ENCODE measurements at places on chromosomes 13 and 19.

GRCh38 chr19:16111909-16112752, 442 bp downstream of the RAB8A start:
- DNase-seq = no peak

GRCh38 chr13:26540334-26540733, 17.1 kb upstream of the WASF3 start:
- DNase-seq = no peak

- DNase-seq = no peak
Measured at GRCh38 chr13:99029576-99029975, 51.7 kb upstream of the DOCK9 start.

DNA sequence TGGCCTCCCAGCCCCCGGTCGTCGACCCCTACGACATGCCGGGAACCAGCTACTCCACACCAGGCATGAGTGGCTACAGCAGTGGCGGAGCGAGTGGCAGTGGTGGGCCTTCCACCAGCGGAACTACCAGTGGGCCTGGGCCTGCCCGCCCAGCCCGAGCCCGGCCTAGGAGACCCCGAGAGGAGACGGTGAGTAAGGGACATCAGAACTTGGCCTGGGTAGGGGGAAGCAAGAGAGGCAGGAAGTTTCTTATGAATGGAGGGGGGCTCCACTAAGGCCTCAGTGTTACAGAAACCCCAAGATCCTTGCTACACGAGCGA, 2.9 kb downstream of the FOSB start:
- DNase-seq = no peak

DNA sequence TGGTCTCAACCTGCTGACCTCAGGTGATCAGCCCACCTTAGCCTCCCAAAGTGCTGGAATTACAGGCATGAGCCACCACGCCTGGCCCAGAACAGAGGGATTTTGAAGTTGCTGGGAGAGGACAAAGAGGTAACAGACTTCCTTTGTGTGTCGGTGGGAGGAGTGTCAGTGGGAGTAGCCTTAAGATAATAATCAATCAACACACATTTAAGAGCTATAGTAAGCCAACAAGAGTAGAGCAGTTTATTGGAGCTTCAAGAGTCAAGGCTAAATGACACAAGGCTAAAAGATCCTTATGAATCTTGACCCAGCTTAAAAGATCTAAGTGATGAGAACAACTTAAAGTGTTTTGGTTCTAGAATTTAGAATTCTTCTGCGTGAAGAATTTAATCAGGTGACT, 47.3 kb upstream of the NBEA start:
- DNase-seq = no peak

DNA sequence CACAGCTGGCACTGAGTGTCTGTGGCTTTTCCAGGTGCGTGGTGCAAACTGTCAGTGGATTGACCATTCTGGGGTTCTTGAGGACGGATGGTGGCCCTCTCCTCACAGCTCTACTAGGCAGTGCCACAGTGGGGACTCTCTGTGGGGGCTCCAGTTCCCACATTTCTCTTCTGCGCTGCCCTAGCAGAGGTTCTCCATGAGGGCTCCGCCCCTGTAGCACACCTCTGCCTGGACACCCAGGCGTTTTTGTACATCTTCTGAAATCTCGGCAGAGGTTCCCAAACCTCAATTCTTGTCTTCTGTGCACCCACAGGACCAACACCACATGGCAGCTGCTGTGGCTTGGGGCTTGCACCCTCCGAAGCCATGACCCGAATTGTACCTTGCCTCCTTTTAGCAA, 9.2 kb downstream of the ZNF627 start:
- DNase-seq = no peak

DNA sequence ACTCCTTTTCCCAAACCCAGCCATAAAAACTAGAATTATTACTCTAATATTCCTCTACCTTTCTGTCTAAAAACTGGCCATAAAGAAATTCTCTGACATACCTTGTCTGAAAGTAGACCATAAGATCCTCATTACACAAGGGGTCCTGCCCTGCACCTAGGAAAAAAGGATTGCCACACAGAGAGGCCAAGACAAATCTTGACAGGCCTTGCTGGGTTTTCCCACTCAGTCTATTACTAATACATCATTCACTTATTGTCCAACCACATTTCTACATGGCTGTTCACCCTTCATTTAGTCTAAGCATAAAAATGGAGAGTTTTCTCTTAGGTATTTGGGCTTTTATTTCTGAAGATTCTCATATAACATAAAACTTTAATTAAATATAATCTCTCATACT, 319.8 kb downstream of the PCDH20 start:
- DNase-seq = no peak

DNA sequence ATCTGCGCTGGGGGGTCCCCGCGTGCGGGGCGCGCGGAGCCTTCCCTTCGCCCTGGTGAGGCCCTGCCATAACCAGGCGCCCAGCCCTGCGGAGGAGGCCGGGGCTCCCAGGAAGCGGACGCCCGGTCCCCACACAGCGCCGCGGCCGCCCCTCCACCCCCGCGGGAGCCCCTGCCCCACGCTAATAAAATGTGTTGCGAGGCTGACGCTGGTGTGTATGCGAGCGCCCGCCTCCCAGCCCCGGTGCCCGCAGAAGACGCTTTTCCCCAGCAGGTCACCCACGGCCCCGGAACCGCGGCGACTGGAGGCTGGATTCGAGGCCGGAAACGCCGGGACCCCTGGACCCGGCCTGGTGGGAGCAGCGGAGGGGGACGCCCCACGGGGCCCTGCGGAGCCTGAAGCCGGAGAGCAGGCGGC, 12.1 kb upstream of the CDC34 start:
- no peak for DNase-seq

GRCh38 chr13:49295244-49295643, 47.5 kb downstream of the CDADC1 start:
- DNase-seq = no peak

- DNase-seq = no peak
Measured at GRCh38 chr19:57436417-57436816, 1.3 kb downstream of the ZNF749 start.

DNA sequence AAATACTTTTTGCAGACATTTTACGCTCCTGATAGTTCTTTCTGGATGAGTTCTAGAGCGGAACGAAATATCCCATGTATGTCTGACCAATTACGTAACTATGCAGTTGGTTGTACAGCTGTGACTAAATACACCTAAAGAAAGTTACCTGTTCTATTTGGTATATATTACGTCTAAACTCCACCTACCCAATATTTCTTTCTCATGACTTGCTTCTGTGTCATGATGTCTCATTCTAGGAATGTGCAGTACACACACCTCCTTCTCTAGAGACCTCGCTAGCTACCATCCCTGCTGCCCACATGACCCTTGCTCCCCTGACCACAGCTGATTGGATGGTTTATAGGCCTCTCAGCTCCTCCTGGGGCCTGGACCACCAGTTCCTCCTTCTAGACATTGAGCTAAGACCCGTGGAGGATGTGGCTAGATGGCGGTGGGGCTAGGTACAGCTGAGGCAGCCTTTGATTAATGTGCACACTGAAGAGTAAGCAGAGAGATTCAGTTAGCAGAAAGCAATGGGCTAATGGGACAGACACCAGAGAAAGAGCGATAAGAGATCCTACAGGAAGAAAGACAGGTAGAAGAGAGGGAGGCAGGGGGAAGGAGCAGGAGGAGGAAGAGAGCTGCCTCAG, 422.1 kb downstream of the COG6 start:
- DNase-seq = no peak

- DNase-seq = no peak
Measured at GRCh38 chr19:41000310-41000737, 9.2 kb downstream of the CYP2B6 start.

DNA sequence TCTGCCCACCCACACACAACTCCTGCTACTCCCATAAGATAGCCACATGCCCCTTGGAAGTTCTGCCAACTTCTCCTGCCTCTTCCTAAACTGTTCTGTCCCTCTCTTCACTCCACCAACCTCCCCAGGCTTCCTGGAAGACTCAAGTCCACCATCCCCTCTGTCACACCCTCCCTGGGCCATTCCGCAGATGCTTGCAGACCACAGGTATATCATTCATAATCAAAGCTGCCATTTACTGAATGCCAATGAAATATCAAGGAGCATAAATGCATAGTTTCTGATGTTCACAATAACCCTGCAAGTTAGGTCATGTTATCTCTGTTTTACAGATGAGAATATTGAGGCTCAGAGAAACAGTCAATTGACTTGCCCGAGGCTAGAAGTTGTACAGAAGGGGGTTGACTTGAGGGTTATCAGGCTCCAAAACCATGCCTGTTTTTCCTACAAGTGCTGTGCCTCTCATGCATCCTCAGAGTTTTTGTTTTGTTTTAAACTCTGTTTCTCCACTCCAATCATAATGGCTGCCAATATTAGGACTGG, 135.6 kb downstream of the SLC7A1 start:
- no peak for DNase-seq

DNA sequence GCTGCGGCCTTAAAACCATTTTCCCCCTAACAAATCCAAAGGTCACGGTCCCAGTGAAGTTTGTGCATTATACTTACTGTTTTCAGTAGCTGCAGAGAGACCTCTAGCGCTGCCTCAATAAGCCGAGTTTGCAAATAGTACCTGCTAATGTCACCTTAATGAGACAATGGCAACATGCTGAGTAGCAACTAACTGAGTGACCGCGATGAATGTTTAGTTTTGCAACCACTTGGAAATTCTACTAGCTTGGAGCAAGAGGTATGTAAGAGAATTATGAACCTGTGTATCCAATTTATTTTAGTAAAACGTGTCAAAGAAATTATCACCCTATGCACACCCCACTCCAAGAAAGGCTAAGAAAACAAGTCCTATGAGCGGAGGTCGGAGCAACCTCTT, 1.2 kb downstream of the KPNA3 start:
- no peak for DNase-seq

GRCh38 chr13:28539625-28540286, 44.8 kb upstream of the FLT1 start:
- DNase-seq = no peak

DNA sequence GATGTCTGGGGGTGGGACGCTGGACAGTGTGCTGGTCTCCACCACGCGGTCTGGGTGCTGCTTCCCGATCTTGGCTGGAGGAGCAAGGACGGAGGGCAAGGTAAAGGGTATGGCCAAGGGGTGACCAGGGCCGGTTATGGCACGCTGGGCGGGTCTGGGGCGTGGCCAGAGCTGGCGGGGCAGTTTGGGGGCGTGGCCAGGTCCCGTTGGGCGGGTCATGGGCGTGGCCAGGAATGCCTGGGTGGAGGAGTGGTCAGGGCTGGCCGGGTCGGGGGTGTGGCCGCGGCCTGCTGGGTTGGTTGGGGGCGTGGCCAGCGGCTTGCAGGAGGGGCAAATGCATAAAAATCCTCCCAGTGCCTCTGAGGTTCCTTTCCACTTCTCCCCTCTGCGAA, 19.2 kb downstream of the GPX4 start:
- no peak for DNase-seq

- no peak for DNase-seq
Measured at GRCh38 chr19:7617172-7617571, 12.2 kb downstream of the XAB2 start.

- DNase-seq = no peak
Measured at GRCh38 chr19:3368848-3369336, 2.5 kb downstream of the NFIC start.

GRCh38 chr19:48506138-48506733, 5.4 kb downstream of the LMTK3 start:
- DNase-seq = no peak

DNA sequence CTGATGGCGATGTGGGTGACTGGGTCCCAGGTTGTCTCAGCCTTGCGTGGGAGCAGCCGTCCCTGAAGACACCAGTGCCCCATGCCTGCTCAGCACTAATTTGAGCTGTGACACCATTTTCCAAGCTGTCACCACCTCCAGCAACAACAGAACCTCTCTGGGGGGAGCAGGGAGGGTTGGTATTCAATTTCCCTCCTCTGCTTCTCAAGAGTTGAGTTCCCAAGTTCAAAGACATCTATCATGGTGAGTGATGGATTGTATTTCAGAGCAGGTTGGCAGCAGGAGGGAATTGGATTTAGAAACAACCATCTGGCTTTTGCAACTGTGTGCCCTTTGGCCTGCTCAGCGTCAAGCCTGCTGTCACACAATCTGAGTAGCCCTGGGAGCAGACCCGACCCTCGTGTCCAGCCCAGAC, 46.9 kb upstream of the UQCRFS1 start:
- DNase-seq = no peak

DNA sequence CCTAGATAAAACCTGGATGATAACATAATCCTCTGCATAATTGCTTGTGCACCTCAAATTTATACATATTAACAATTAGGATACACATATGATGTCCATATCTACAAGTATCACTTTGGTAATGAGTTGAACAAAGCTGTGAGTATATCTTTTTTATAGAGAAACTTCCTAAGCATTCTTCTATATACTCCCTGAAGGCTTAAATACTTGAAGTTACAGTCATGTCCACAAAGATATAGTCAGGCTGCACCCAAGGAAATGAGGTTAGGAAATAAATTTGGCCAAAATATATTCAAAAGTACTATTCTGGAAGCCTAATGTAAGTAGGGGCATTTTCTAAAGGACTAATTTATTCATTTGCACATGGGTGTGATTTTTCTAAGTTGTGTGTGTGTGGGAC, 761.5 kb downstream of the PCDH9 start:
- no peak for DNase-seq

GRCh38 chr13:50353651-50354415, 338.6 kb downstream of the KCNRG start:
- DNase-seq = no peak

All from retinal pigment epithelial cell (primary cell).